T-helper 9 cell (primary cell): ENCODE measurements at places on chromosomes 12 and 14.

DNA sequence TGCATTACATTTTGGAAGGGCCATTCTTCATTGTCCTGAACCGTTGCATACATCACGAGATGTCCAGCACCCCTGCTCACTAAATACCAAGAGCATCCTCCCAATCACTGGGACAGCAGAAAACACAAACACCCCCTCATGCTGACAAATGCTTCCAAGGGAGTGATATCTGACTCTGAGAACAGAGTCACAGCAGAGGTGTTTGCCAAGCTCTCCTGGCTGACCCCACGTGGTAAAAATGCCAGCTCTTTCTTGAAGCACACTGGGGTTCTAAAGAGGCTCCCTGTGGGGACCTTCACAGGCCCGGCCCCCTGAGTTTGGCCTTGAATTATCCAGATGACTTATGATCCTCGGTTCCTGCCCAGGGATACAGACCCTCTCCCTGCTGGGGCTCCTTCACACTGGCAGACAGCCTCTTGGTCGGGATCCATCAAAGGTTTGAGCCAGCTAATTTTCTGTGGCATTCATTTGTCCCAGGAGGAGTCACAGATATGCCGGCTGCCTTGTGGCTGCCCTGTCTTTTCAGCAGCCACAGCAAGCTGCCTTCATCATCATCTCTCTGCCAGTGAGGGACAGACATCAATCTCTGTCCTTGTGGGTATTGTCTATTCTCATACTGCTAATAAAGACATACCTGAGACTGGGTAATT, 43.1 kb upstream of the PSMC1 start:
- DNase-seq = no peak

GRCh38 chr12:39277416-39277815, 165.5 kb downstream of the KIF21A start:
- no peak for DNase-seq

- no peak for DNase-seq
Measured at GRCh38 chr12:85322715-85323114, 42.7 kb downstream of the ALX1 start.

DNA sequence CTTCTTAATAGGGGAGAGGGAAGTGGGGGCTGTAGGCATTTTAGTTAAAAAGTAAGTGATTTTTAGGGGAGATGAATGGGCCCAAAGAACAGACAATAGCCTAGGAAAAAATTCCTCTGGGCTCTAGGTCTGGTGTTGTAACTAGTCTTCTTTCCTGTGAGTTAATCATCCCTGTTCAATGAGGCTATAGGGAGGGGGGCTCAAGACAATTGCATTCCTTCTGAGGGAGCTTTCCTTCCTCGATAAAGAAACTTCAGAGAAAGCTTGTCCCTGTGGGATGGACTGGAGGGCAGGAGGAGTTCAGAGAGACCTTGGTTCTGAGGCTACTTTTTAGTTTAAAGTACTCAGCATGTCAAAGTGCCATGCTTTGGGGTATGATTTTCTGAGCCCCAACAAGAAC, 127.2 kb downstream of the BBS10 start:
- DNase-seq = no peak

- no peak for DNase-seq
Measured at GRCh38 chr12:54032086-54032619, 697 bp upstream of the HOXC5 start.
